ENCODE measurements at places on chromosomes 2 and 18.

DNA sequence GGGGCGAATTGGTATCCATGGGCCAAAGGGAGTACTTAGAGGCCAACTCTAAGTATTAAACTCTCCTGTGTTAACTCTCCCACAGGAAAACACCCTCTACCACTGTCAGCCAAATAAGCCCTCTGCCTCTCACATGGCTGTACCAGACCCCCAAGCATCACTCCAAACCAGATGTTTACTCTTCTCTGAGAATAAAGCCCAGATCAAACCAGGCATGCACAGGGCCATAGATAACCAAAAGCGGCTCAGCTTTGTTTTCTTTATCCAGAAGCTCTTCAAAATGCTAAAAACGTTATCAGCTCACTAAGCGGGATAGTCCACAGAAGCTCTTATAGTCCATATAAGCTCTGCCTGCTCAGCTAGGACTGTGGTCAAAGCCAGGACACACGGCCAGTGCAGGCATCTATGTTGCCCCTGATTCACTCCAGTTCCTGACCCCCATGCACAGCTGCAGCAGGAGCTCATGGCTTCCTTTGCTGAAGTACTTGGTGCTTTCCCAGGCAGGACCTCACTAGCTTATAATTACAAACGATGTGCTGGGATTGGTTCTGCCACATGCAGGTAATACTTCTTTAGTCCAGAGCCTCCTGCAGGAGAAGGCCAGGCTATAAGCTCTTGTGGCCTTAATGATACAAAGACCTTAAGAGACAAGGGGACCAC lies 21.0 kb upstream of the SEMA4C start:
- DNase-seq = no peak

DNA sequence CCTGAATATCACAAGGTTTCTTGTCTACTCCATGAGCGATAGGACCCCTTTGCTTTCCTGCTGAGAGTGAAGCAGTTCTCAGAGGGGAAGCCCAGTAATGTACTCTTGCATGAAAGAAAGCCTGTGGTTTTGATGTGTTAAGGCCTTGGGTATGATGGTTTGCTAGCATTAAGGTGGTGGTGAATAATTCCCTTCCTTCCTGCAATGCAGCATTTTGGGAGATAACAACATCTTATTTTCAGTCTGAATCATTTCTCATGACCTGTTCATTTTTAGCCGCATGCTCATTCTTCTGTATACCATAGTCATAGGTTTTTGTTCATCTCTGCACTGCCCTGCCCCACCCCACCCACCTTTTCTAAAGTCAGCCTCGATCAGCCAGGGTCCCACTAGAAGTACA lies 66.2 kb downstream of the HNMT start:
- DNase-seq = no peak

- DNase-seq = no peak
These were observed 247.3 kb downstream of the RAD51AP2 start for GRCh38 chr2:17270894-17271293.

GRCh38 chr2:181992776-181993175 lies 7.1 kb downstream of the PPP1R1C start:
- DNase-seq = no peak

DNA sequence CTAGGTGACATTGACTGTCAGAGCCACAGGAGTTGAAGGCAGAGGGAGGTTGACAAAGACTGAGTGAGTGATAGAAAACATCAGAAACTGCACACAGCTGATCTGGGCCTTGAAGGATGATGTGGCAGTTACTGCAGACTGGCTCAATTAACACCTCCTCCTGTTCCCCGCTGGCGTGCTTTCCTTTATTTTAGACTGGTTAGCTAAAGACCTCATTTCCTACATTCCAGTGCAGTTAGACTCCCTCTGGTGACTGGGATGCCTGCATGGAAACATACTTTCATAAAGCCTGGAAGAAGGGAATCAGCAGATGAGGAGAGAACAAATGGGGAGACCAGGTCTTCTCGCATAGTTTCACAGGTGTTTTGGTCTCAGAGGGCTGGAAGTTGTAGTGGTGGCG lies 7.1 kb downstream of the TPGS2 start:
- DNase-seq = no peak

- no peak for DNase-seq
These were observed 39.4 kb downstream of the METAP1D start for GRCh38 chr2:172039011-172039704.

DNA sequence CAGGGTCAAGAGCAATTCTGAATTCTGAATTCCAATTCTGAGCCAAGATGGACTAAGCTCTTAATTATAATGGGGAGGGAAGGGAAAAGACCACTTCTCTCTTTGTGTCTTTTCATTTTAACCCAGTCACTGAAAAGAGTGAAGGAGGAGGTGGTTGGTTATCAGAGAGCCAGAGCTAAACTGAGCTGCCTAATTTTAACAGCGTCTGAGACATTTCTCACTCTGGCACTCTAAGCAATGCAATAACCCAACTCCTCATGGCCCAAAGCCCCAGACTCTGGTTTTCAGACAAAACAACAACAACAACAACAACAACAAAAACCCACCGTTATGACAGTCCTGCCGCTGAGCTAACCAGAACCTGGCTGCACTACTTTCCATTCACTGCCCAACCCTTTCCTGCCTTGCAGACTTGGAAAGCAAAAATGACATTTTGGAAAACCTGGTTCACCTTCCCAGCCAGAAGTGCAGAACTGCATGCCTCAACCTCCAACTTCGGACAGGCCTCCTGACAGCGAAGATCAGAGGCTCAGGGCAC lies 1.0 kb downstream of the CHST10 start:
- DNase-seq = no peak

DNA sequence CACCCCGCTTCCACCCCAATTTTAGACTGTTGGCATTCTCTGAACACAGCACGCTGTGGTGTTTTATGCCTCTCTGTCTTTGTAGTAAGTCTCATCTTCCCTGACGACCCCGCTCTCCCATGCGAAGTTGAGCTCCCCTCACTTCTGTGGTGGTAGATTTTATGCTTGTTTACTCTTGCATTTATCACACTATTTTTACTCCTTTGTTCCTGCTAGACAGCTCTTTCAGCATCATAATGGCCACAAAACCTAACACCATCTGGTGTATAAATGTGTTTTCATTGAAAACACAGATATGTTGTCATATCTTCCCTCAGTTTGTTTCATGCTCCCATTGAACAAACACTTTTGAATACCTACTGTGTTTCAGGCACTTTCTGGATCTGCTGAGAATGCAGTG lies 57.1 kb downstream of the PKP4 start:
- DNase-seq = no peak

DNA sequence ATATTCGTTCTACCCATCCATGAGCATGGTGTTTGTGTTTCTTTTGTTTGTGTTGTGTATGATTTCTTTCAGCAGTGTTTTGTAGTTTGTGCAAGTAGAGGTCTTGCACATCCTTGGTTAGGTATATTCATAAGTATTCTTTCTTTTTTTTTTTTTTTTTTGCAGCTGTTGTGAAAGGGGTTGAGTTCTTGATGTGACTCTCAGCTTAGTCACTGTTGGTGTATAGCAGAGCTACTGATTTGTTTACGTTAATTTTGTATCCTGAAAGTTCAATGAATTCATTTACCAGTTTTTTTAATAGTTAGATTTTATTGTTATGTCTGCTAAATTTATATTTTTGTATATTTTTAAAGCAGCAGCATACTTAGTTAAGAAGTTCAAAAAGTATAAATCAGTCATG lies 834.4 kb upstream of the NRXN1 start:
- no peak for DNase-seq

GRCh38 chr18:80202264-80202998 lies 44.9 kb downstream of the PARD6G start:
- no peak for DNase-seq

GRCh38 chr2:190110131-190110530 lies 47.6 kb upstream of the MSTN start:
- no peak for DNase-seq

DNA sequence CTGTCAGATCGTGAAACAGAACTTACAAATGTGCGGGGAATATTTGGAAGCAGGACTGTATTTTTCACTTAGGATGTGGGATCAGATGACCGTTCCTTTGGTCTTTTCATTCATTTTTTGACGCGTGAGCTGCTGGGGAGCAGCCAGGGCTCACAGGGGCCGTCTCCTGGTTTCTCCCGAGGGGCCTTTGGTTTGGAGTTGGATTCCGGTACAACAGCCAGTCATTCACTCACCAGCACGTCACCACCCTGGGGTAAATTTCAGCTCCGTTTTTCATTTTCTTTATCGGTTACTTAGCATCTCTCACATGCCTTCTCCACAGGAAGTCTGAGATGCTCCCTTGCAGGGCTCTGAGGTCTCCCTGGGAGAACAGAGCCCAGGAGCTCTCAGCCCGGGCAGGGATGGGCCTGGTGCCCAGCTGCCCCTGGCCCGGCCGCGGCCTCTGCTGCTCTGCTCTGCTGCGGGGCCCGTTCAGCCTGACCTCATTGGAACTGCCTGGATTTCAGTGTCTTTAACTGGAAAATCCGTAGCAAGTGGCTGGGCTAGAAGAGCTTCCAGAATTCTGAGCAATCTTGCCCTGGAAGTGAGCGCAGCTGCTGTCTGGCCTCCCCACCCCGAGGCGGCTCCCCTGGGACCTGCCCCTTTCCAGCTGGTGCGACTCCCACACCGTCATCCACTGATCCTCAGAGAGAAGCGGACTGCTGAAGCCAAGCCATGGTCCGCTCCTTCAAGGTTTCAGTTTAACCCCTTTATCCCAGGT lies 335.6 kb downstream of the EIPR1 start:
- DNase-seq = no peak

- DNase-seq = no peak
These were observed 399.6 kb upstream of the DSEL start for GRCh38 chr18:67916097-67916496.

GRCh38 chr18:5890331-5891183 lies 4.8 kb downstream of the TMEM200C start:
- DNase-seq = peak; percentile 51

DNA sequence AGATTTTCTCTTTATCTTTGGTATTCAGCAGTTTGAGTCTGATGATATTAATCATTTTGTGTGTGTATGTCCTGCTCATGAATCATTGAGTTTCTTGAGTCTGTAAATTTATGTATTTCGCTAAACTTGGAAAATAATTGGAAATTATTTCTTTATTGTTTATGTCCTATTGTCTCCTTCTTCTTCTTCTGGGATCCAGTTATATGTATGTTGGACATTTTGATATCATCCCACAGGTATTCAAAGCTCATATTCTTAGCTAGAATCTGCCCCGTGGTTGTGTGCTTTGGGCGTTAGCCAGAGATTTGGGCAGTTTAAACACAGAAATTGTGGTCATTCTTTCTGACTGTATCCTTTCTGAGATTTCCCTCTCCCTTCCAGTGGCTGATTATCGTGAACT lies 243.0 kb upstream of the SPRED2 start:
- DNase-seq = no peak

GRCh38 chr2:62369541-62370202 lies 136.3 kb downstream of the TMEM17 start:
- DNase-seq = no peak

- DNase-seq = no peak
These were observed 267.3 kb downstream of the TCF4 start for GRCh38 chr18:55320424-55321264.

DNA sequence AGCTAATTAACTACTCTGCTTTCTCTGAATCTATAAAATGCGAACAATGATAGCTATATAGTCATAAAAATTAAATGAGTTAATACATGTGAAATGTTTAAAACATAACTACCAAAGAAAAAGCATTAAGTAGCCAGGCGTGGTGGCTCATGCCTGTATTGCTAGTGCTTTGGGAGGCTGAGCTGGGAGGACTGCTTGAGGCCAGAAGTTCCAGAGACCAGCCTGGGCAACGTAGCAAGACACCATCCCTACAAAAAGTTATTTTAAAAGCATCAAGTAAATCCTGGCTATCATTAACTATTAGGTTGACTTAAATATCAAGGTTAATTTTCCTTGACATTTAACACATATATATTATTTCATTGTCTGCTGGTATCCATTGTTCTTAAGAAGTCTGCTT lies 152.4 kb downstream of the NBAS start:
- DNase-seq = no peak

DNA sequence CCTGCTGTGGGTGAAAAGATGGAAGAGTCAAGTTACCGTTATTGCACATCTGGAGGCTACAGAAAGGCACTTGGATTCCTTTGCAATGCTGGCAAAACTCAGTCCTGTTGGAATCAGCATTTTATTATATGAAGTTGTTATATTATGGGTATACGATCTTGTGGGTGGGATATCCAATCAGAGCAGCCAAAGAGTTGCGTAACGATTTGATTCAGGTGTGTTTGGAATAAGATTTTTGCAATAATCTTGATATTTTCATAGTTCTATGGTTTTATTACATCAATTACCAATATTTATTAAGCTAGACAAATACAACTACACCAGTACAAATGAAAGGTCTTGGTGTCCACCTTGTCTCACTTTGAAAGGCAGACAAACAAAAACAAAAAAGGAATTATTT lies 57.9 kb upstream of the SOS1 start:
- no peak for DNase-seq

GRCh38 chr2:101956465-101957438 lies 35.0 kb upstream of the IL1R2 start:
- DNase-seq = no peak

GRCh38 chr18:6607343-6607742 lies 122.2 kb upstream of the ARHGAP28 start:
- no peak for DNase-seq

DNA sequence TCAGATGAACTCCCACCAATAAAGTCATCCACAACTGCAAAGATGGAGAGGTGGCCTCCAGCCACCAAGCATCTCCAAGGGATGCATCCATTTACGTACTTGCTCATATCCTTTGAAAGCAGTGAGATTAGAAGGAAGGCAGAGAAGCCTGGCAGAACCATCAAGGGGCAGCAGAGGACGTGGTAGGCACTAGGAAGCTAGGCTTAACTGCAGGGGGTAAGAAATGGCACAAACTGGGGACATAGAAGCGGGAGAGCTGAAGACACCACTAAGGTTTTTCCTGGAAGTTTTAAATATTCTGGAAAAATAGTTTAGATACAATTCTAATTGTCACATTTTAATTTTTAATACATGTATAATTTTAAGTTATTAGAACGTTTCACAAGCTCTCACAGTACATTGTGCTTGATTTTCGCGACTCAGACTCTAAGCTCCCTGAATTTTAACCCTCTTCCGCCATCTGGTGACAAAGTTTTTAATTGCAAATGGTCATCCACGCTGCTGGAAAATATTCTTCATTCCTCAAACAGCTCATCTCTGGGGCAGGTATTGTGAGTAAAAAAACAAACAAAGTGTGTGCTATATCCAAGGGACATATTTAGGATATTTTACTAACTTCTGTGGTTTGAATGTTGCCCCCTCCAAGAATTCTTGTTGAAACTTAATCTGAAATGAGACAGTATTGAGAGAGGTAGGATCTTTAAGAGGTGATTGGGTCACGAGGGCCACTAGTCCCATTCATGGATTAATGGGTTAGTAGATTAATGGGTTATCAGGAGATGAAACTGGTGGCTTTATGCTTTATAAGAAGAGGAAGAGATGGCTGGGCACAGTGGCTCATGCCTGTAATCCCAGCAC lies 1.6 kb upstream of the PSTPIP2 start:
- no peak for DNase-seq

GRCh38 chr2:181196401-181196800 lies 216.0 kb downstream of the UBE2E3 start:
- no peak for DNase-seq

DNA sequence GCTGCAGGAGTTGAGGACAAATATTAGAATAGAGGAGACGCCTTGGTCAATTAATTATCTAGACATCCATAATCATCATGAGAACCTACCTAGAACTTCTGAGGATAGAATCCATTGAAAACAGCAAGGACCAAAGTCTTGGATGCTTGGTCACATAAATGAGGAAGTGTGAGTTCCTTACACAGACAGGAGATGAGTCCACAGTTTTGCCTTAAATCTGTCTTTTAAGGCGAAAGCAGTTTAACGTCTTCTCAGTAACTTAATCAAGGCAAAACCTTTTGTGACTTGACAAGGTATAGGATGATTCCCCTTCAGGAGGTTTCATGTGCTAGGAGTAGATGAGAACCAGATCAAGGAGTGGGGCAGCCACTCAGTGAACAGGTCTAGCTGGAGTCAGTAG lies 1783.2 kb upstream of the CELF4 start:
- no peak for DNase-seq

All from stimulated activated CD4-positive, alpha-beta T cell treated with anti-CD3 and anti-CD28 coated beads, Interleukin-4, amount 100 ng/mL, for 1 hour (primary cell).